Stomach (tissue), 19 donors: ENCODE measurements at places on chromosomes 6 and 20. TPM values are rescaled to one million over a fixed set of nuclear protein-coding genes. Genes with fewer than 3 reads are reported as not detected.
A peak's percentile ranks its signal among the peaks of the same experiment; 100 is the strongest.

The PPP1R3D gene
- total RNA-seq: 0.58 TPM

DNA sequence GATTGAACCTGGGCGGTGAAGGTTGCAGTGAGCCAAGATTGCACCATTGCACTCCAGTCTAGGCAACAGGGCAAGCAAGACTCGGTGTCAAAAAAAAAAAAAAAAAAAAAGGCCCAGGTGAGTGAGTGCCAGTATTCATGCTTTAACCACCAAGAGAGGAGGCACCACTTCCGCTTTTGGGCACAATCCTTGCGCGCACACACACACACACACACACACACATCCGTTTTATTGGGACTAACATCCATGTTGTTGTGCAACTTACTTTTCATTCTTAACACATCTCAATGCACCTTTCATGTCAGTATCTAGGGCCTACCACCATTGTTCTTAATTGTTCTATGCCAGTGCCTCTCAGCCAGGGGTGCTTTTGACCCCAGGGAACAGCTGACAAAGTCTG lies 263.0 kb downstream of the CDC5L start:
- H3K27ac ChIP-seq: no peak overlapping the region
- H3K36me3 ChIP-seq: no peaks in the 10 kb centered on the region
- no peak for DNase-seq
- H3K4me1 ChIP-seq: peaks cover 6% of the 10 kb centered on the region
- H3K4me3 ChIP-seq: no peak overlapping the region

DNA sequence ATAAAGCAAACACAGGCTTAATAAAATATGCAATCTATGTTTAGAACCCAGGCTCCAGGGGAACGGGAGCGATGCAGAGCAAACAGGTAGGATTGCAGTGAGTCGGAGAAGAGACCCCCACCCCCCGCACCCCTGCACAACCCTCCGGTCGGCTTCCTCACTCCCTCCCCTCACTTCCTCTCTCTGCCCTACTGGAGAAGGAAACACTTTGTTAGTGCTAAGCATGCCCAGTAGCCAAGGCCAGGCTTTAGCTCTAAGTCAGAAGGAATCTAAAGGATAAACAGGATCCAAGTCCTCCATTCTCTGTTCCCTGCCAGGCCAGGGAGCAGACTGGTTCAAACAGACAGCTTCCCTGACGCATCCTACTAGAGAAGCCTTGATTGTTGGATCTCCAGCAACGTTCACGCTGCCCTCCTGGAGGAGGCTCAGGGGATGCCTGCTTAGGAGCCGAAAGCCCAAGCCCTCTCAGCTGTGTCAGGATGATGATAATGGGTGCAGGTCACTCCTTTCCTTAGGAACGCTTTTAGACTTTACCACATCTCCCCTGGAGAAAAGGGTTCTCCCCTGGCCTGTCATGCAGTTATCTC lies 14.7 kb downstream of the FOXQ1 start:
- H3K27me3 ChIP-seq: no peaks in the 10 kb centered on the region
- H3K4me1 ChIP-seq: peaks cover 34% of the 10 kb centered on the region
- H3K36me3 ChIP-seq: no peaks in the 10 kb centered on the region
- peak; percentile 54 for DNase-seq
- H3K4me3 ChIP-seq: no peak overlapping the region

DNA sequence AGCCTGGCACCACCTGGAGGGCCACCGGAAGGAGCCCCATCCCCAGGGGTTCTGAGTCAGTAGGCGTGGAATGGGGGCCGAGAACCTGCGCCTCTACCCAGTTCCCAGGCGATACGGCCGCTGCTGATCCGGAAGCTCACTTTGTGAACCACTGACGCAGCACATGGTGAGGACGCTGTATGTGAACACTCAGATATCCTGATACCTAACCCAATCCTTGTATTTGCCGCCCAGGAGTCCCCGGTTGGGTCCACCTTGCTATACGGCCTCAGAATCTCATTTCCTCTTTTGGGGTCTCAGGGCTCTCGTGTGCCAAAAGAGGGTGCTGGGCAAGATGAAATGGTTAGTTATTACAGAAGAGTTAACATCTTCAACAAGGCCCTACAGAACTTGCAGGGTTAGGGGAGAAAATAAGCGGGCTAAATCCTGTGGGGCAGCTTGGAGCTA lies 604 bp upstream of the RAB5IF start:
- H3K27ac ChIP-seq: peak overlapping the region; percentile 97
- peaks cover 24% of the 10 kb centered on the region for H3K36me3 ChIP-seq
- H3K27me3 ChIP-seq: no peaks in the 10 kb centered on the region
- peak overlapping the region; percentile 100 for H3K4me3 ChIP-seq

GRCh38 chr20:57696401-57696961 lies 13.3 kb downstream of the PMEPA1 start:
- no peaks in the 10 kb centered on the region for H3K27me3 ChIP-seq
- no peak overlapping the region for H3K4me3 ChIP-seq
- no peak for DNase-seq
- no peak overlapping the region for H3K27ac ChIP-seq

GRCh38 chr6:81876971-81877370 lies 124.5 kb upstream of the TENT5A start:
- no peaks in the 10 kb centered on the region for H3K36me3 ChIP-seq
- H3K27me3 ChIP-seq: no peaks in the 10 kb centered on the region
- H3K27ac ChIP-seq: no peak overlapping the region
- no peaks in the 10 kb centered on the region for H3K4me1 ChIP-seq

The SPINT3 gene
- total RNA-seq: not detected

GRCh38 chr6:91173186-91173585 lies 586.3 kb upstream of the MAP3K7 start:
- H3K36me3 ChIP-seq: no peaks in the 10 kb centered on the region
- H3K27me3 ChIP-seq: no peaks in the 10 kb centered on the region
- H3K4me3 ChIP-seq: no peak overlapping the region
- H3K4me1 ChIP-seq: no peaks in the 10 kb centered on the region
- no peak for DNase-seq
- H3K27ac ChIP-seq: no peak overlapping the region

- H3K4me3 ChIP-seq: no peak overlapping the region
- peaks cover 17% of the 10 kb centered on the region for H3K4me1 ChIP-seq
- no peaks in the 10 kb centered on the region for H3K36me3 ChIP-seq
Measured at GRCh38 chr6:134315189-134315588, 2.7 kb downstream of the SGK1 start.

The PSORS1C1 gene
- total RNA-seq: 2.7 TPM

GRCh38 chr6:45681860-45682511 lies 304.3 kb upstream of the SUPT3H start:
- no peak overlapping the region for H3K4me3 ChIP-seq
- no peaks in the 10 kb centered on the region for H3K27me3 ChIP-seq
- DNase-seq: peak; percentile 61
- no peaks in the 10 kb centered on the region for H3K36me3 ChIP-seq
- H3K4me1 ChIP-seq: peaks cover 10% of the 10 kb centered on the region

DNA sequence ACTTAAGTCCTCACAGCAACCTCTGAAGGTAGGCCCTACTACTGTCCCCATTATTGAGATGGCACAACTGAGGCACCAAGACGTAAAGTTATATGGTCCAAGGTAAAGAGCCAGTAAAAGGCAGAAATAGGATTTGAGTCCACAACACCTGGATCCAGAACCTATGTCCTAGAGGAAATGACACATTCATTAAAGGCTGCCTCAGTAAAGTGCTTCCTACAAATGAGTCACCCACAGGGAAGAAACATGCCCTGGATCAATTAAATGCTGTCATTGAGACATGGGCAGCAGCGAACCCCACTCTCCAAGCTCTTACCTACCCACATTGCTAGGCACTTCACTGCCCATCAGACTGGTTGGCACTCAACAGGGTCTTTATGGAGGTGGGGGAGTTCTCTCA lies 600.9 kb downstream of the PTPRT start:
- H3K4me1 ChIP-seq: no peaks in the 10 kb centered on the region
- no peak overlapping the region for H3K27ac ChIP-seq
- DNase-seq: no peak
- no peak overlapping the region for H3K4me3 ChIP-seq
- H3K27me3 ChIP-seq: no peaks in the 10 kb centered on the region
- no peaks in the 10 kb centered on the region for H3K36me3 ChIP-seq

The BEND3 gene
- total RNA-seq: 8.0 TPM

GRCh38 chr6:77650098-77650663 lies 2.7 kb upstream of the MEI4 start:
- H3K4me1 ChIP-seq: no peaks in the 10 kb centered on the region
- no peak overlapping the region for H3K27ac ChIP-seq
- H3K4me3 ChIP-seq: peak overlapping the region; percentile 17
- no peaks in the 10 kb centered on the region for H3K36me3 ChIP-seq
